ENCODE measurements at places on chromosomes 5 and 9.

GRCh38 chr5:53090229-53090628, 19.3 kb downstream of the MOCS2 start:
- no peak for DNase-seq

GRCh38 chr5:127492854-127493738, 24.3 kb upstream of the PRRC1 start:
- peak; percentile 20 for DNase-seq

GRCh38 chr5:128199104-128199503, 115.5 kb downstream of the SLC12A2 start:
- no peak for DNase-seq

DNA sequence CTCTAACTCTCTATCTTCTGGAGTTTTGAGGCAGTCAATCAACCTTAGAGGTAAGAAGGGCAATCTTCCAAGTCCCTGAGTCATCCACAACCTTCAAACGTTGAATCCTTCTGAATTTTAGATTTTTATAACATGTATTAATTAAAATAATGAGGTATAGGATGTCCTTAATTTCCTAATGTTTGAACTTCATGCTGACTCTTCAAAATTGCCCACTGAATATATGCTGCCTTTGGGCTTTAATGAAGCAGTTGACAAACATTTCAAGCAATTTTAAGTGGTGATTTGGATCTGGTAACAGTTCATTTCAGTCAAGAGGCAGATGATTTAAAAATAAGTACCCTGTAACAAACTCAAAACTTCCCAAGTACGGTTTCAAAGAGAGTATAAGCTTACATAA, 26.0 kb downstream of the ERP44 start:
- no peak for DNase-seq

DNA sequence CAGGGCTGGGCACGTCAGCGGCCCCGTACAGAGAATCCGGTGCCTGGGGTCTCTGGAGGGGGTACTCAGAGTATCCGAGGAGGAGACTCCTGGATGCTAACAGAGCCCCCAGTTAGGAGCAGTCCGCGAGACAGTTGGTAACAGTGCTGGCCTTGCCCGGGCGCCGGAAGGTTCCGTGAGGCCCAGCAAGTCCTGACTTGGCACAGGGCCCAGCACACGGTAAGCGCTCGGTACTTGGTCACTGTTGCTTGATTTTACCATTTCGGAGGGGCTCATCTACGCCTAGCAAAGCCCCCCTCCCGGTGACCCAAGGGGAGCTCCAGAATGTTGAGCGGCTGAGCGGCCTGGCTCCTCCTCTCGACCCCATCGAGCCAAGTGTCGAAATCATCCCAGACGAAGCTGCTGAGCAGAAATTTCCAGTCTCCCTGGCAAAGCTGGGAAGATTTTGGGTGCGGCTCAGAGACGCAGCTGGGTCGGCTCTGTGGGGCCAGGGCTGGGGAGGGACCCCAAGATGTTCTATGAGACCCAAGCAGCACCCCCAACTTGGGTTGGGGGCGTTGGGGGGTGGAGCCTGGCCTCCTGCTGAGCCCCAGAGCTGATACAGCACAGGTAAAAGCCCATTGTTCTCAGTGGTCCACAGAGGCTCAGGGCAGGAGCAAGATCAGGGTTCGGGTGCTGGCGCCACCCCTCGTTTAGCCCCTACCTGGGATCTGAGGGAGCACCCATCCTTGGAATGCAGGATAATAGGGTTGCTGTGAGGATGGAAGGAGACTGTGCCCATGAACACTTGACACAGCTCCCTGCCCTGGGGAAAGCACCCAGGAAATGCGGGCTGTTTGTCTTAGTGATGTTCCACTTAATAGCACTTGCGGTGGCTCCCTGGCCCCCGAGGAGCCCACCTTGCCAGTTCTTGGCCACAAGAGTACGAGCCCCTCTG, 137.2 kb downstream of the C9orf50 start:
- peak; percentile 59 for DNase-seq

- no peak for DNase-seq
Measured at GRCh38 chr9:35871545-35871944, 1.3 kb upstream of the OR13J1 start.

Measured in HS-27A (cell line).